ENCODE measurements at places on chromosomes 5 and 9. TPM values are rescaled to one million over a fixed set of nuclear protein-coding genes. Genes with fewer than 3 reads are reported as not detected.

Gene HMMR
- total RNA-seq = 35.1 TPM

Gene HK3
- total RNA-seq = not detected

Gene DMRT3
- not detected for total RNA-seq

Gene CCDC187
- total RNA-seq = under 0.01 TPM

Gene BDP1
- 20.8 TPM for total RNA-seq

Gene PCDH1
- total RNA-seq = 5.7 TPM

Data from aortic smooth muscle cell (primary cell).